ENCODE measurements at places on chromosomes 3 and 15. TPM values are rescaled to one million over a fixed set of nuclear protein-coding genes. Genes with fewer than 3 reads are reported as not detected.

GHSR gene
- total RNA-seq, result not detected

DAZL gene
- total RNA-seq, result not detected

SRPRB gene
- total RNA-seq, result 173 TPM

PATL2 gene
- not detected for total RNA-seq

PODXL2 gene
- 84.7 TPM for total RNA-seq

GOLGA6L10 gene
- total RNA-seq, result not detected

PLD1 gene
- 2.8 TPM for total RNA-seq

TTLL13 gene
- total RNA-seq, result 0.07 TPM

SPATA12 gene
- not detected for total RNA-seq

LMOD3 gene
- total RNA-seq, result not detected

PLA2G4D gene
- total RNA-seq, result not detected

C3orf85 gene
- total RNA-seq, result not detected

BNC1 gene
- total RNA-seq, result 23.5 TPM

DLEC1 gene
- total RNA-seq, result not detected

P2RY13 gene
- not detected for total RNA-seq

CCR3 gene
- total RNA-seq, result not detected

RPL22L1 gene
- total RNA-seq, result 594 TPM

ARNT2 gene
- 7.4 TPM for total RNA-seq

ITIH4 gene
- not detected for total RNA-seq

TM4SF1 gene
- 408 TPM for total RNA-seq

TRPM1 gene
- not detected for total RNA-seq

UBE3A gene
- 42.3 TPM for total RNA-seq

TCAIM gene
- 15.2 TPM for total RNA-seq

HTR3E gene
- not detected for total RNA-seq

DUOX2 gene
- total RNA-seq, result not detected

CLRN1 gene
- total RNA-seq, result not detected

FAM174B gene
- total RNA-seq, result 3.0 TPM

CAMK2N2 gene
- total RNA-seq, result not detected

CYP11A1 gene
- total RNA-seq, result 0.30 TPM

SEMA5B gene
- total RNA-seq, result not detected

GOLGA6L25 gene
- not detected for total RNA-seq

SHISA5 gene
- total RNA-seq, result 113 TPM

AQP9 gene
- not detected for total RNA-seq

TLR9 gene
- not detected for total RNA-seq

PTPN9 gene
- total RNA-seq, result 17.6 TPM

GOLGA8A gene
- total RNA-seq, result 10.9 TPM

SLC26A6 gene
- total RNA-seq, result 4.4 TPM

FRMD4B gene
- total RNA-seq, result 5.1 TPM

ACSBG1 gene
- not detected for total RNA-seq

IMPG2 gene
- total RNA-seq, result under 0.01 TPM

NR2F2 gene
- total RNA-seq, result 1.9 TPM

EPHB3 gene
- total RNA-seq, result 8.7 TPM

IGF1R gene
- total RNA-seq, result 24.6 TPM

TFG gene
- 111 TPM for total RNA-seq
